Astrocyte of the cerebellum (primary cell): ENCODE measurements at places on chromosomes 16 and 17.

DNA sequence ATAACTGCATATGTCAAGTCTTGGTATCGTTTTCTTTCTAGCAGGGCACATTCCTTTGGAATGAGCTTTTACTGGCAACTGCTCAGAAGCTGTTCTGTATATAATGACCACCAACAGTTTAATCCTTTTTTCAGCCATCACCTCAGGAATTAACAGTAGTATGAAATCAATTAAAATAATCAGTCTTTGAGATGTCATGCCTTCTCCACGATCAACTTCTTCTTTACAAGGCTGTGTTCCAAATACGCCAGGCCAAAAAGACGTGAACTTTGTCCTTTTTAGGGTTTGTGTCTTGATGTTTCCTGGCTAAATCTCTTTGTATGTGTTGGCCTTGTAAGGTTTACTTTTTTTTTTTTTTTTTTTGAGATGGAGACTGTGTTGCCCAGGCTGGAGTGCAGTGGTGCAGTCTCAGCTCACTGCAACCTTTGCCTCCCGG, 54.9 kb downstream of the ABCC1 start:
- DNase-seq = peak; percentile 82

GRCh38 chr17:62140376-62140775, 75.3 kb upstream of the MED13 start:
- no peak for DNase-seq

GRCh38 chr16:71258372-71258771, 27.9 kb upstream of the HYDIN start:
- DNase-seq = no peak

DNA sequence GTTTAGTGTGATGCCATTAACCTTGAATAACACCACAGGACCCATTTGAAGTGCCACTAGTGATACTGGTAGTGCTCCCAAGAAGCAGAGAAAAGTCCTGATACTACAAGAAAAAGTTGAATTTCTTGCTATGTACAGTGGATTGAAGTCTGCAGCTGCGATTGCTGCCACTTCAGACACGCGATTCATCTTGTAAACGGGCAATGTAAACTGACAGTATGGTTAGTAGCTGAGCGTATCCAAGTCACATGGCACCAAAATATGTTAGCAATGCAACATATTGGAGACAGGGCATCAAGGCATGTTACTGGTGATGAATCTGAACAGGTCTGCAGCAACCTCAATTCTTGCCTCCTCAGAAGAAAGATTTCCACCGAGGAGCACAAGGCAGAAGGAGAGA, 238.9 kb downstream of the HS3ST3B1 start:
- DNase-seq = no peak

- no peak for DNase-seq
Observed at GRCh38 chr17:2051061-2051932, 3.6 kb upstream of the HIC1 start.
